ENCODE measurements at places on chromosomes 13 and 19.

DNA sequence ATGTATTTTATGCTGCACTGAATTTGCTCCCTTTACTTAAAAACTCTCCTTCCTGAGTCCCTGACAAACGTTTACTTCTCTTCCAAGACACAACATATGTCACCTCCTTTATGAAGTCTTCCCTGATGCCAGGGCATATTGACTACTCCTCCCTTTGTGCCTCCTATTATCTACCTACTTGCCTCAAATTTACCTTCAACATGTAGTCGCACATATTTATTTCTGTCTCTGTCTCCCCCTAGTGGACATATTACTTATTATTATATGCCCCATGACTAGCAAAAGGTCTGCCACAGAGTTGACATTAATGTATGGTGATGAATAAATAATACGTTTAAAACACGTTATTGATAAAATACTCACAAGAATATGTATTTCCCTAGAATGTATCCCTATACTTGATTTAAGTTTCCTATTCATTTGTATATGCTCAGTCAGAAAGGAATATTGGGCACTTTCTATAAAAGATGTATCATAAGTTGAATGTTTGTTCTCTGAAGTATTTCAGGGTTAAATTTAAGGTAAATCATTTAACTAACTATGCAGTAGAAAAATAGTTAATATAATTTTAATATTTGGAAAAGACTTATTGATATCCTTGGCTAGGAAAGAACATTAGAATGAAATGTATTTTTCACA, 250.3 kb upstream of the ATXN8OS start:
- DNase-seq, result peak; percentile 2

GRCh38 chr13:49086722-49087121, 111.0 kb downstream of the FNDC3A start:
- no peak for DNase-seq

DNA sequence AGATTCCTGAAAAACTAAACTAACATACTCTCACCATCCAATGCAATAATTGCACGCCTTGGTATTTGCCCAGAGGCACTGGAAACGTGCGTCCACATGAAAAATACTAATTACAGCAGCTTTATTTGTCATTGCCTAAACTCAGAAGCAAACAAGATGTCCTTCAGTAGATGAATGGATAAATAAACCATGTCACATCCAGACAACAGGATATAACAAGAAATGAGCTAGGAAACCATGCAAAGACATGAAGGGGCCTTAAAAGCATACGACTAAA, 25.0 kb downstream of the ELL start:
- no peak for DNase-seq

- DNase-seq, result no peak
These were observed 80.1 kb downstream of the PTPRS start for GRCh38 chr19:5260381-5260967.

- no peak for DNase-seq
These were observed 30.8 kb upstream of the LRCH1 start for GRCh38 chr13:46521921-46522747.

GRCh38 chr19:489418-490196, 6.7 kb upstream of the MADCAM1 start:
- DNase-seq, result no peak

DNA sequence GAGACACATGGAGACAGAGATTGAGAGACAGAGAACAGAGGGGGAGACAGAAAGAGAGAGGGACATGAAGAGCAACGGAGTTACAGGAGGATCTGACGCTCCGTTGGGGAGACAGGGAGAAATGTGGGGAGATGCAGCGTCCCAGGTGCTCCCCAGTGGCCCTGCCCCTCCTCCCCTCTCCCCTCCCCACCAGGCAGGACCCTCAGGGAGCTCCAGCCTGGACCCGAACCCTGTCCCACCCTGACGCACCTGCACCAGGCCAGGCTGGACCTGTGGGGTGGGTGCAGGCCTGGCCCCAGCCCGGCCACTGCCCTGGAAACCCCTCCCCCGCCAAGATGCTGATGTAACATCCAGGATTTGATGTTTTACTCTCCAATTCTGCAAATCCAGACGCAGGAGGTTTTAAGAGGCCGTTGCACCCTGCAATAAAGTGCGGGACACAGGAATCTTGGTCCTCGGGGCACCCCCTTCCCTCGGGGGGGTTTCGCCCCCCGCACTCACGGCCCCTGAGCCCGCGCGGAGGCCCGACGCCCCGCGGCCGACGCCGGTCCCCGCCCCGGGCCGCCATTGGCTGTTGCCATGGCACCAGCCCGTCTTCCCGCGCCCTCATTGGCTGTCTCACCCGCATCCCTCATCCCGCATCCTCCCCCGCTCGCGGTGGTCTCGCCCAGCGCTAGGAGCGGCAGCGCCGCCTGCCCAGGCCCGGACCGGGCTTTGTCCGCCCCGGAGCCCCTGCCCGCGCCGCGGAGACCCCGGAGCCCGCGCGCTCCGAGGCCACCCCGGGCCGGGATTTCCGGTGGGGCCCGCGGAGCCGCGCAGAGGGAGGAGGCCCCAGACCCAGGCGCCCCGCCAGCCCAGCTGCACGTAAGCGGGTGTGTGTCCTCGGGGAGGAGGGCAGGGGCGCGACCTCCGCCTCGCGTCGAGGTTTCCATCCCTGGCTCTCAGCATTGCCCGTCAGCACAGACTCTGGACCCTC, at the start of gene APC2:
Gene APC2 (plus strand): TSS at position 655 of the 976 bp plus-strand sequence. CDS start 2,881 bp downstream, outside the sequence.
- DNase-seq, result no peak

DNA sequence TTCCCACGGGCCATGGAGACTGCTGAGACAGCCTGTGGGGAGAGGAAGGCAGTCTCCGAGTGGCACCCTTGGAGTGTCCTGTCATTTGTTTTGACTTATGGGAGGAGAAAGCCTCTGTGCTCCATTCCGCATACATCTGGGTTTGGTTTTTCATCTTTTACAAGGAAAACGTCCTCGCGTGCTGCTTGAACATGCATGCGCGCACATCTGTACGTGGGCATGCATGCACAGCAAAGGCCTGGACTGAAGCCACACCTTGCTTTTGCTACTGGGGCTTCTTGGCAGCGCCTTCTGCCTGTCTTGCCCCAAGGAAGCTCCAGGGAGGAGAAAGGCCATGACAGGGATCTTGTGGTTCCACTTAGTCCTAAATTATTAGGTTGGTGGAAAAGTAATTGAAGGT, 44.0 kb downstream of the SUGP2 start:
- no peak for DNase-seq

- no peak for DNase-seq
These were observed 3.8 kb downstream of the DOHH start for GRCh38 chr19:3496392-3497273.

DNA sequence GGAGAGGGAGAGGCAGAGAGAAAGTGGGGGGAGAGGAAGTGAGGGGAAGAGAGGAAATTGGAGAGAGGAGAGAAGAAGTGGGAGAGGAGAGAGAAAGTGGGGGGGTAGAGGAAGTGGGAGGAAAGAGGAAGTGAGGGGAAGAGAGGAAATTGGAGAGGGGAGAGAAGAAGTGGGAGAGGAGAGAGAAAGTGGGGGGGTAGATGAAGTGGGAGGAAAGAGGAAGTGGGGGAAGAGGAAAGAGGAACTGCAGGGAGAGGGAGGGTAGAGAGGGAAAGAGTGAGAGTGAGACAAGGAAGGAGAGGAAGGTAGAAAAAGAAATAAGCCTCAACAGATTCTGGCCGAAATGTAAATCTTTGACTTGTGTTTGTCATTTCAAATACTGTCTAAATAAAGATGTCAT, 146.6 kb downstream of the KLF12 start:
- DNase-seq, result no peak

DNA sequence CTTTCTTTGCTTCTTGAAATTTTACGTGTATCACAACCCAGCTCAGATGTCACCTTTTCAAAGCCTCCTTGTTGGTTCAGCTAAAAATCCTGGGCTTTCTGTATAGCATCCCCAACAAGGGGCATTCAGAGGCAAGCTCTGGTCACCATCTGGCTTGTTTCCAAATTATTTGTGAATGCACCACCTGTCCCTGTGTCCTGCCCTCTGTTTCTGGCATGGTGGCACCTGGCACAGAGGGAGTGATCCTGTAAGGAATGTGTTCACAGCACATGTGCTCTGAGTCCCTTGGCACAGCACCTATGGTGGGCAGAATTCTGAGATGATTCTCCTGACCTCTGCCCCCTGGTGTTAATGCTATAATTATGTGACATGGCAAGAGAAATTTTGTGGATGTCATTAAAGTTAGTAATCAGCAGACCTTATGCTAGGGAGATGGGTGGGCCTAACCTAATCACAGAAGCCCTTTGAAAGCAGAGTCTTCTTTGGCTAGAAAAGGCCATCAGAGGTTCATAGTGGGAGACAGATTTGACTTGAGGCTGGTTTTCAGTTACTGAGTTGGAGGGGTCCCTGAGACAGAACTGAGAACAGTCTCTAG, 76.3 kb downstream of the ZNF429 start:
- no peak for DNase-seq

DNA sequence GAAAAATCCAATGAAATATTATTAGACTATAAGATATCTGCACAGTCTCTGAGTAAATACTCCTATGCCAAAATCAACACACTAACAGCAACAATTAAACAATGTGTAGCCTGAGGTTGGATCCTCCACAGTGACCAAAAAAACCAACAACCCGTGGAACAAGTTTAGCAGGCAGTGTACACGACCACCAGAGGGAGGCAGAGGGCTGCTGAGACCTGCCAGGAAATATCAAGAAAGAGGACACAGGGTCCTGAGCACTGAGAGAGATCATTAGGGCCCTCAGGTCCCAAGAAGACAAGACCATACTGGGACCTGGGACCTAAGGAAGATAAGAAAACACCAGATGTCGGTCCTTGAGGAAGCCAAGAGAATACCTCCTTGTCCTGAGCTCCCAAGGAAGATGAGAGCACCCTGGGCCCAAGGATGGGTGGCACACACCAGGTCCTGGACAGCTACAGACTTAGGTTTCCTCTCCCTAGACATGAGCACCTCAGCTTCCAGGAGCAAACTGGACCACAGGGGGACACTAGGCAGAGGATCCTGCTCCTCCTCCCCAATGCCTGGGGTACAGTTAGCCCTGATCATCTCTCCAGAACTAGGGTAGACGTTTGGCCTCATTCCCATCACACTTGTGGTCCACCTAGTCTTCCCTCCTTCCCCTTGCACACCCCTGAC, 822 bp upstream of the ZNF274 start:
- peak; percentile 53 for DNase-seq

DNA sequence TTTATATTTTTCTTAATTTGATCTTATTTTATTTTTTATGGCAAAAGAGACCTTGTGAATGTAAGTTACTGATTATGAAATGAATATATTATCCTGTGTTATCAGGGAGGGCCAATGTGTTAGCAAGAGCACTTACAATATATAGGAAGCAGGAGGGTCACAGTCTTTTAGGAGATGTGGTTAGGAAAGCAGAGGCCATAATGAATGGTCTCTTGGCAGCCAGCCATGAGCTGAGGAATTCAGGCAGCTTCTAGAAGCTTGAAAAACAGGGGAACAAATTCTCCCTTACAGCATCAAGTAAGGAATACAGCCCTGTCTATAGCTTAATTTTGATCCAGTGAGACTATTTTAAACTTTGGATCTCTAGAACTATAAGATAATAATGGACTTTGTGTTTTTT, 2374.6 kb downstream of the PCDH9 start:
- DNase-seq, result no peak

DNA sequence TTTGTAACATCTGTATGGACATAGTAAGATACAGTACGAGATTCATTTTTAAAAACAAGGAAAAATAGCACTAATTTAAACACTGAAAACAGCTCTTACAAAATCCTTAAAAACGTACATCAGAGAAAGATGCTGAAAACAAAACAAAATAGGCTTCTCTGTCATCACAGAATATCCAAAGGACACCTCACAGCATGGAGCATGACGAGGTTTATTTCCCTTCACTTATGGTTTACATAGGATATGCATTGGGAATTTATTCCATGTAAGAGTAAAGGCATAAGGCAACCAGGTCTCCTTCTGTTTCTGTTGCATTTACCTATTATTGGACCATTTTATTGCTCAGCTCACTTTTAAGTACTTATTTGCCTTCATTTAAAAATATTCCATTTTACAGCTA, 3.0 kb downstream of the KCTD12 start:
- DNase-seq, result no peak

DNA sequence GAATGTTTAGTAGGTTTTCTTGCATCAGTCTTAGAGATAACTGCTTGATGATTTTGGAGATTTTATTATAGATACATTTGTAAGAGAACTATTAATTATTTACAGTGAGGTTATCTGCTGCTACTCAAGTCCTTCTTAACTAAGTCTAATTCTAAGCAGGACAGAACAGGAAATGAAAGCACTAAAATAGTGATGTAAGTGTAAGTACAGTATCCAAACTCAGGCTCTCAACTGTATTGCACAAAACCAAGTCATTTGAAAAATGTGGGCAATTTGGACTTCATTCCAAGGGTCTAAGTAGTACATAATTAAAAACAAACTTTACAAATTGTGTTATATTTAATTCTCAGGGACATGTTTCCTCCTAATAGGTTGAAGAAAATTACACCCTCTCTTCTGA, 417.1 kb downstream of the ITGBL1 start:
- no peak for DNase-seq

- DNase-seq, result no peak
These were observed 68.4 kb downstream of the F2RL3 start for GRCh38 chr19:16957151-16957701.
